CD4-positive, alpha-beta T cell treated with Interleukin-21 for 1 hour (primary cell): ENCODE measurements at places on chromosomes 6 and 20.
A peak's percentile ranks its signal among the peaks of the same experiment; 100 is the strongest.

- DNase-seq: no peak
These were observed 9.9 kb downstream of the IRF4 start for GRCh38 chr6:401239-401993.

DNA sequence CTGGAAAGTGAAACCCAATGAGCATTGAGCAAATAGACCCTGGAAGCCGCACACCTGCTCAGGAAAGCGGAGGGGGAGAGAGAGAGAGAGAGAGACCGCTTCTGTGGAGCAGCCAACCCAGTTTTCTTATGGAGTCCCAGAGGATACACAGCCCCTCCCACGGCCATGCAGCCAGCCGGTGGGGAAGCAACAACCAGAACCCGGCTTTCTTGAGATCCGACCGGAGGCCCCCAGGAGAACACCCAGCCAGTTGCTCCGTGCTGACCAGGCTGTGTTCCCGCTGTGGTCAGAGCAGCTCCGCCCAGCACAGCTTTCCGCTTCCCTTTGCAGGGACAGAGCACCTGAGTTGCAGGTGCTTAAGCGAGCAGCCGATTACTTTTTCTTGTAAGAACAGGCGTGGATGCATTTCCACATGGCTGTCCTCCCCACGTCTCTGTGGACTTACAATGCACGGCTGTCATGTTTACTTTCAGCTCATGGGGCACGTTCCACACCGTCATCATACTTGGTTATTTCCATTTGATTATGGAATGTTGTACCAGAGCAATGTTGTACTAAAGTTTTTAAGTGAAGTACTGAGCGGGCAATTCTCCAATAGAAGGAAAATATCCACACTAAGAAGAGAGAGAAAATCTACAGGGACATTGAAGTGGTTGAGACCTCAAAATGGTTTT, 381.9 kb downstream of the THBS2 start:
- no peak for DNase-seq

GRCh38 chr6:47145212-47145611, 103.1 kb upstream of the ADGRF1 start:
- DNase-seq: no peak

GRCh38 chr6:36054956-36055355, 27.3 kb downstream of the MAPK14 start:
- DNase-seq: no peak

DNA sequence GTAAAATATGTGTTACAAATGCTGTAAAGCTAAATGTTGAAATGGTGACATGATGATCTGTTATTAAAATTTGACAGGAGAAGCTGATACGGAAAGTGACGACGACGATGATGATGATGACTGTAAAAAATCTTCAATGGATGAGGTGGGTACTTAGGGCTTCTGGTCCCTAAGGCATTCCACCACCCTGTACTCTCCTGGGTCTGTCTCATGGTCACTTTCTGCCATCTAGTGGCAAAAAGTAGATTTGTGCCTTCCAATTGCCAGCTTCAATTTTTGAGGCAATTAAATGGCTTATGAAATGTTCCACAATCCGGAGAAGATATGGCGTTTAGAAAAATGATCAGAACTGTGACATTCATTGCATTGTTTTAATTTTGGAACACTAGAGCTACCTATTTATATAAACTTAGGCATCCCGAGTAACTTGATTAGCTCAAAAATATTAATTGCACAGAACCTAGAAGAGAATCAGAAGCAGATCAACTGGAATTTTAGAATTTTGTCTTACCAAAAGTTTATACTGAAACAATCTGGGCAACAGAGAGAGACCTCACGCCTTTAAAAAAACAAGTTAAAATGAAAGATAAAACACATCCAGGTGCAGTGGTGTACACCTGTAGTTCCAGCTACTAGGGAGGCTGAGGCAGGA, 346.5 kb upstream of the PLCB4 start:
- peak; percentile 61 for DNase-seq

GRCh38 chr6:142705054-142705453, 239.9 kb downstream of the HIVEP2 start:
- no peak for DNase-seq

- DNase-seq: no peak
These were observed 7.1 kb upstream of the ARMC12 start for GRCh38 chr6:35729722-35730121.

DNA sequence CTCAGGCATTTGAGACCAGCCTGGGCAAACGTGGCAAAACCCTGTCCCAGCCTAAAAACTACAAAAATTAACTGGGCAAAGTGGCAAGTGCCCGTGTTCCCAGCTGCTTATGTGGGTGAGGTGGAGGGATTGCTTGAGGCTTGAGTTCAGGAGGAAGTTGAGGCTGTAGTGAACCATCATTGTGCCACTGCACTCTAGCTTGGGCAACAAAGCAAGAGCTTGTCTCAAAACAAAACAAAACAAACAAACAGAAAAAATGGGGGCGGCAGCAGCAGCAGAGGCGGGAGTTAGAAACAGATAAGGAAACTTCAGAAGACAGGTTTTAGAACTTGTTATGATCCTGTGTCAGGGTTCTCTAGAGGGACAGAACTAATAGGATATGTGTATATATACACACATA, 49.0 kb downstream of the SCAF8 start:
- no peak for DNase-seq

DNA sequence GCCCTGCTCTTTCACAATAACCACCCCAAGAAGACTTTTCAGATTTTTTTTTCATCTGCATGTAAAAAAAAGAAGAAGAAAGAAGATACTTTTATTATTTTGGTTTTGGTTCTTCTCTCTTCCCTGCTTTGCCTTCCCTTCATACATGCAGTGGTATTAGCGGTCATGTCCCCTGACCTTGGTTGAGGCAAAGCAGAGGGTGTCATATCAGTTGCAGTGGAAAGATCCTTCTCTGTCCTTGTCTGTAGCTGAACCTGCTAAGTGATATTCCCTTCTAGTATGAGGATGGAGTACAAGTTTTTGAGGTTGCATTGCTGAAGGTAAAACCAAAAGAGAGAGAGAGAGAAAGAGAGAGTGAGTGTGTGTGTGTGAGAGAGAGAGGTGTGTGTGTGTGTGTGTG, 345.7 kb downstream of the UTRN start:
- no peak for DNase-seq

DNA sequence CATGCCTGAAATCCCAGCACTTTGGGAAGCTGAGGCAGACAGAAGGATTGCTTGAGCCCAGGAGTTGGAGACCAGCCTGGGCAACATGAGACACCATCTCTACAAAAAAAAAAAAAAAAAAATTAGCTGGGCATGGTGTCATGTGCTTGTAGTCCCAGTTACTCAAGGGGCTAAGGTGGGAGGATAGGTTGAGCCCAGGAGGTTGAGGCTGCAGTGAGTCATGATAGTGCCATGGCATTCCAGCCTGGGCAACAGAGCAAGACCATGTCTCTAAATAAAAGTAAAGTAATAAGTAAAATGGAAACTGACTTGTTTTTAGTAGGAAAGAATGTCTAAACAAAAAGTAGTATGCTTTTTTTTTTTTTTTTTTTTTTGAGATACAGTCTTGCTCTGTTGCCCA, 240.7 kb downstream of the ARID1B start:
- DNase-seq: no peak

GRCh38 chr20:8912096-8912495, 156.8 kb upstream of the PLCB4 start:
- no peak for DNase-seq

GRCh38 chr6:46023216-46023915, 7.7 kb upstream of the CLIC5 start:
- DNase-seq: no peak

DNA sequence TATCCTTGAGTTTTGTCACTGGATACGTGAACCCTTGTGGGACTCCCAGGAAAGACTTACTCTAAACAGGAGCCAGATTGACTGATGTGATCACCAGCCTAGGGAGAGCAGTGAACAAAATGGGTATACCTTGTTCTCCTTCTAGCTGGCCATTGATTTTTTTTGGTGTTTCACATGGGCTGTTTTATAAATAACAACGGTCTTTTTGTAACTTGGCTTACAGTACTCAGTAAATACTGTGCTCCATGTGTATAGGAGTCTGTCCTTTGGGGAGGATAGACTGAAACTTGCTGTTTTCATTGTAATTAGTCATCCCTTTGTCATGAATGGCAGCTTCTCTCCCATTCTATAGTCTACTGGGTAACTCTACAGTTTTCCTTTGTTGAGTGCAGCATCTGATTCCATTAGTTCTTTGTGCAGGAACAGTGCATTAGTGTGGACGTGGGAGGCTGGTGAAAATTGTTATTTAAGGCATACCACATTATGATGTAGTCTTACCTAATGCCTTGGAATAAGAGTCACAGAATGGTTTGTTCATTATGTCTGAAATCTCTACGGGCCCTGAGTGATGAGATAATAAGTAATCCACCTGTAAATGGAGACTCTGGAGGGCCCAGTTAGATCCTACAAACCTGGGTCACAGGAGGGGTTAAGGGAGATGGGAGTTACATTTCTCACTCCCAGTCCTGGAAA, 89.5 kb downstream of the TIAM2 start:
- no peak for DNase-seq

GRCh38 chr20:61974357-61974665, 91.4 kb downstream of the TAF4 start:
- no peak for DNase-seq

- no peak for DNase-seq
These were observed 149.9 kb upstream of the BEND6 start for GRCh38 chr6:56804996-56805395.

DNA sequence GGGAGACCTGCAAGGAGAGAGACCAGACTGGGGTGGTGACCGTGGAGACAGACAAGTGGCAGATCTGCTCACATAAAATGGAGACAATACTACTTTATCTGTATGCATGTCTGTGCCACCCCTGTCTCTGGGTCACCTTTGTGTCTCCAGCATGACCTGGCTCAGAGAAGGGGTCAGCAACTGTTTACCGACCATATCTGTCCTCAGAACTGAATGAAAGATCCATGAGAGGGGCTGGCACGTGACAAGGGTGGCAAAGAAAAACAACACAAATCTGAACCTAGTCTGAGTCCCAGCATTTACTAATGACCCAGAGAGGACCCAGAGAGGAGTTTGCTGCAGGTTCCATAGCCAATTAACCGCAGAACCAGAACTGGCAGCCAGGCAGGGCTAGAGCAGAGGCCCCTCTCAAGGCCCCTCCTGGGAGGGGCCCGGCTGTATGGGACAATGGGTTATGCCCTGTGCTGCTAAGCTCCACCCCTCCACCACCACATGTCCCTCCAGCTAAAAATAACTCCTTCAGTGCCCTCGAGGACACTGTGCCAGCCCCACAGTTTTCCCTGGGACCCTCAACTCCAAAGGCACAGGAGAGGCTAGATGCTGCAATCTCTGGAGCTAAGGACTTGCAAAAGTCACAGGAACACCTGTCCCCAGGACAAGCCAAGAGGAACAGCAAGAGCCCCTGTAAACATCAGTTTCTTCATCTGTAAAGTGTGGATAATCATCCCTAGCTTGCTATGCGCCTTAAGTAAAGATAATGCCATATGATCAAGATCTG, 2.2 kb downstream of the AHCY start:
- no peak for DNase-seq

- no peak for DNase-seq
These were observed 177.6 kb upstream of the PHACTR1 start for GRCh38 chr6:12538881-12539357.

DNA sequence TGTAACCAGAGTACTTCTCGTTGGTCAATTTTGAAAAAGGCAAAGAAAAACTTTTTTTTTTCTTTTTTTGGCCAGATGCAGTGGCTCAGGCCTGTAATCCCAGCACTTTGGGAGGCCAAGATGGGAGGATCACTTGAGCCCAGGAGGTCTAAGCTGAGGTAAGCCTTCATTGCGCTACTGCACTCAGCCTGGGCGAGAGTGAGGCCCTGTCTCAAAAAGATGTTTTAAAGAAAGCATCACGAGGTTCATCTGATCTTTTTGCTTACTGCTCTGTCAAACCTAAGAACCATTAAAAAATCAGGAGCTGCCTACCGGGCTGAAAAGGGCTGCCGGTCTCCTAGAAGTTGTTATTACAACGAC, 607 bp downstream of the LYRM2 start:
- no peak for DNase-seq

DNA sequence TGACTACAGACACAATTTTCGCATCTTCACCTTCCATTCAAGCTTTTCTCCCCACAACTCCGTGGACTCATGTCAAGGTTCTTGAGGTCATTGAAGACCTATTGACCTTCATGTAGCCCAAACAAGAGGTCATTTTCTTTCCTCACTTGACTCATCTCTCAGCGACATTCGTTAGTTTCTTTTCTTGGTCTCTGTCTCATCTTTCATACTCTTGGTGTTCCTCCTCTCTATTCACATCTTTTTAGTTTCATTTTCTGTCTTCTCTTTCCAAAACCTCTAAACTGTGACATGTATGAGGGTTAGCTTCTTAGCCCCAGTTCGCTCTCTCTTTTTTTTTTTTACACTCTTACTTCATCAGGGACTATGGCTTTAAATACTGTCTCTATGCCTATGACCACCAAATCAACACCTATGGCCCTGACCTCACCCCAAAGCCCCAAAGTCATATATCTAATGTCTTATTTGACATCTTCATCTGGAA, 128.6 kb upstream of the BACH2 start:
- DNase-seq: peak; percentile 57

GRCh38 chr20:58195047-58195446, 33.4 kb downstream of the ANKRD60 start:
- DNase-seq: no peak

DNA sequence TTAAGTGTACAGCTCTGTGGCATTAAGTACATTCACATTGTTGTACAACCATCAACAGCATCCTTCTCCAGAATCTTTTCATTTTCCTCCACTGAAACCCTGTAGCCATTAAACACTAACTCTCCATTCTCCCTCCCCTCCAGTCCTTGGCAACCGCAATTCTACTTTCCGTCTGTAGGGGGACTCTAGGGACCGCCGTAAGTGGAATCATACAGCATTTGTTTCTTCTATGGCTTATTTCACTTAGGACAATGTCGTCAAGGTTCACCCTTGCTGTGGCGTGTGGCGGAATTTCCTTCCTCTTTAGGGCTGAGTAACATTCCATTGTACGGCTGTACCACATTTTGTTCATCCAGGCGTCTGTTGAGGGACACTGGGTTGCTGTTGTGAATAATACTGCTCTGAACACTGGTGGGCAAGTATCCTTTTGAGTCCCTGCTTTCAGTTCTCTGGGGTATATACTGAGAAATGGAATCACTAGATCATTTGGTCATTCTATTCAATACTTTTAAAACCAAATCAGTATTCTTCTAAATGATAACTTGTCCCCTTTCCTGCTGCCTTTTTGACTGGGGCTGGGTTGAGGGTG, 50.7 kb downstream of the PPP1R3G start:
- DNase-seq: peak; percentile 40
